Pancreas (tissue), 10 donors: ENCODE measurements at places on chromosomes 11 and 22.

DNA sequence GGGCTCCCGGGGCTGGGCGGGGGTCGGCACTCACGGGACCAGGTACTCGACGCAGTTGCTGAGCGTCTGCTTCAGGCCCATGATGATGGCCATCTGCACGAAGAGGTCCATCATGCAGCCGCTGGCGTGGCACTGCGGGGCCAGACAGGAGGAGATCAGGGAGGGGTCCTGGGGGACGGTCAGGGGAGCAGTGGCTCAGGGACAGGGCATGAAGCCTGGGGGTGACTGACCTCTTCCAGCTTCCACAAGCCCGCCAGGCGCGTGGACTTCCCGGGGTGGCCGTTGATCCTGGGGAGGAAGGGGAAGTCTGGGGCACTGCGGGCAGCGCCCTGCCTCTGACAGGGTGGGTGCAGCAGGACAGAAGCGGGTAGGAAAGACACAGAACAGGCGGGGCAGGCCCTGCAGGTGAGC, 6.1 kb upstream of the SIGIRR start:
- DNase-seq: peak; percentile 67
- no peak overlapping the region for H3K27ac ChIP-seq
- no peaks in the 10 kb centered on the region for H3K27me3 ChIP-seq
- no peaks in the 10 kb centered on the region for H3K4me1 ChIP-seq

GRCh38 chr11:128776424-128777284, 82.8 kb downstream of the FLI1 start:
- DNase-seq: peak; percentile 36
- no peak overlapping the region for H3K27ac ChIP-seq
- H3K4me1 ChIP-seq: peaks cover 7% of the 10 kb centered on the region
- no peaks in the 10 kb centered on the region for H3K27me3 ChIP-seq
- H3K4me3 ChIP-seq: no peak overlapping the region

DNA sequence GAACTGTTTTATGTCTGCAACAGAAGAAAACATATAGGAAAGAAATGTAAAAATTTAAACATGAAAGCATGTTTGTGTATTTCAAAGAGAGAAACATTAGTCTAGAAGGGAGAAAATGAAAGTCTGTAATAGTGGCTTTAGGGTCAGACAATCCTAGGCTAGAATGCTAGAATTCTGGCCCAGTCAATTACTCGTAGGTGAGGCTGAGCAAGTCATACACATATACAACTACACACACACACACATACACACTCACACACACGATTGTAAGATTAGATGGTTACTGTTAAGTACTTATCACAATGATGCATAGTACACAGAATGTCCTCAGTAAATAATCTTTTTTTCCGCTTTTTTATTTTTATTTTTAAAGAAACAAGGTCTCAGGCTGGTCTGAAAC, 37.7 kb upstream of the PCF11 start:
- no peak overlapping the region for H3K27ac ChIP-seq
- H3K27me3 ChIP-seq: no peaks in the 10 kb centered on the region
- H3K36me3 ChIP-seq: no peaks in the 10 kb centered on the region
- no peak for DNase-seq
- no peaks in the 10 kb centered on the region for H3K4me1 ChIP-seq

- H3K4me1 ChIP-seq: peaks cover 28% of the 10 kb centered on the region
- no peak overlapping the region for H3K4me3 ChIP-seq
- no peaks in the 10 kb centered on the region for H3K36me3 ChIP-seq
- H3K27me3 ChIP-seq: no peaks in the 10 kb centered on the region
- no peak overlapping the region for H3K27ac ChIP-seq
Observed at GRCh38 chr11:93491973-93492372, 51.2 kb downstream of the SMCO4 start.

DNA sequence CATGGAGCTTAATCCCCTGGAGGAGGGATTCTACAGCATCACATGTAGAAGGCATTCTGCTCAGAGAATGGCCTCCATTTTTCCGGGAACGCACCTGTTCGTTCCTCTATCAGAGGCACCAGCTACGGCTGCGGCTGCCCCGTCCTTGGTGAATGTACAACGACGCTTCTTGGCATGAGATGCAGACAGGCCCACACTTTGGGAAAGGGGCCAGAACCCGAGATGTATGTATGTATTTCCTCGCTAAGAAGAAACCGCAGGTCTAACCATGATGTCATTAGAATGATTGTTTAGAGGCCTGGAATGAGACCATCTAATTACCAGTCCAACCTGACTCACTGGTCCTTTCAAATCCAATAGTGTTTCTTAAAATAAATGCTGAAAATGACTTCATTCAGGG, 1293.4 kb downstream of the TBC1D22A start:
- no peak overlapping the region for H3K27ac ChIP-seq
- no peak overlapping the region for H3K4me3 ChIP-seq
- no peak for DNase-seq
- H3K4me1 ChIP-seq: no peaks in the 10 kb centered on the region
- H3K36me3 ChIP-seq: no peaks in the 10 kb centered on the region

DNA sequence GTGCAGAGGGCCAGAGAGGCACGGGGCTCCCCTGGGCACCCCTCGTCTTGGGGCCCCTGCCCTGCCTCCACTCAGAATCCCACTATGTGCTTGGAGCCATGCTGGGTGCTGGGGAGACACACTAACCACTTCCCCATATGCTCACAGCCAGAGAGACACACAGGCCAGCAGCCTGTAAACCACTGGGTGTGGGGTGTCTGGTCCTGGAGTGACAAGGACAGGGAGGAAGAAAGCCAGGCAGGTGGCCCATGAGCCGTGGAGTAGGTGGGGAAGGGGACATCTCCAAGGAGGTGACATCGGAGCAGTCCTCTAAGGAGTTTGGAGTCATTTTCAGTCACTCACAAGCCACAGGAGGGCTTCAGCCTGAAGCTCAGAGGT, 58.9 kb downstream of the CDKN1C start:
- DNase-seq: peak; percentile 14
- H3K27me3 ChIP-seq: no peaks in the 10 kb centered on the region
- no peaks in the 10 kb centered on the region for H3K36me3 ChIP-seq
- no peaks in the 10 kb centered on the region for H3K4me1 ChIP-seq

- no peaks in the 10 kb centered on the region for H3K4me1 ChIP-seq
- H3K4me3 ChIP-seq: no peak overlapping the region
- H3K27ac ChIP-seq: no peak overlapping the region
- DNase-seq: no peak
- H3K36me3 ChIP-seq: no peaks in the 10 kb centered on the region
Observed at GRCh38 chr11:77198440-77198849, 70.4 kb downstream of the MYO7A start.

GRCh38 chr22:44550711-44551491, 52.9 kb upstream of the RTL6 start:
- no peak overlapping the region for H3K27ac ChIP-seq
- DNase-seq: no peak
- no peaks in the 10 kb centered on the region for H3K27me3 ChIP-seq
- H3K4me3 ChIP-seq: no peak overlapping the region
- H3K4me1 ChIP-seq: no peaks in the 10 kb centered on the region

GRCh38 chr11:1702506-1702905, 5.5 kb downstream of the KRTAP5-6 start:
- H3K27me3 ChIP-seq: no peaks in the 10 kb centered on the region
- no peaks in the 10 kb centered on the region for H3K36me3 ChIP-seq
- no peaks in the 10 kb centered on the region for H3K4me1 ChIP-seq
- no peak overlapping the region for H3K27ac ChIP-seq
- H3K4me3 ChIP-seq: no peak overlapping the region

DNA sequence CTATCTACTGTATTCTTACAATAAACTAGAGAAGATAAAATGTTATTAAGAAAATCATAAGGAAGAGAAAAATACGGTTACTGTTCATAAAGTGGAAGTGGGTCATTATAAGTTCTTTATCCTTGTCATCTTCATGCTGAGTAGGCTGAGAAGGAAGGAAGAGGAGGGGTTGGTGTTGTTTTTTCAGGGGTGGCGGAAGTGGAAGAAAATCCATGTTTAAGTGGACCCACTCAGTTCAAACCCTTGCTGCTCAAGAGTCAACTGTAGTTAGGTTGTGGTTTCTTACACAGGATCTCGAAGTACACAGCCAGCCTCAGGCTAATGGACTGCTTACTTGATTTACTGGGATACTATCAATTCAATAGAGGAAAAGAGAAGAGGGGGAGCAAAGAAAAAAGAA, 63.1 kb downstream of the PIWIL4 start:
- H3K27ac ChIP-seq: no peak overlapping the region
- no peak for DNase-seq
- H3K36me3 ChIP-seq: no peaks in the 10 kb centered on the region
- no peaks in the 10 kb centered on the region for H3K27me3 ChIP-seq
- no peaks in the 10 kb centered on the region for H3K4me1 ChIP-seq

DNA sequence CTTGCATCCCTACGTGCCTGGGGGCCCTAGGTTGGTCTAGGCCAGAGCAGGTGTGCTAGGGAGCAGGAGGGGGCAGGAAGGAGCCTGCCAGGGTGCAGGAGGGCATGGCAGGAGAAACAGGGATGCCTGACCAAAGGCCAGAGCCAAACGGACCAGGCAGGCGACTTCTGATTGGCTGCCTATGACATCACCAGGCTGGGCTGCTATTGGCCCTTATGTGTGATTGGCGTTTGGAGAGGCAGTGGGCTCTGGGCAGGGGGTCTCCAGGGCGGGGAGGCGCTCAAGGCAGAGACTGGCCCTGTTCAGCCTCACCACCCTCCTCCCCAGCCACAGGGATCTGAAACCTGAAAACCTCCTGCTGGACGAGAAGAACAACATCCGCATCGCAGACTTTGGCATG, 44.4 kb downstream of the MOB2 start:
- peaks cover 4% of the 10 kb centered on the region for H3K4me1 ChIP-seq
- no peak for DNase-seq
- no peak overlapping the region for H3K4me3 ChIP-seq
- H3K27ac ChIP-seq: no peak overlapping the region
- H3K27me3 ChIP-seq: no peaks in the 10 kb centered on the region

- no peaks in the 10 kb centered on the region for H3K4me1 ChIP-seq
- no peak overlapping the region for H3K27ac ChIP-seq
- H3K4me3 ChIP-seq: no peak overlapping the region
- no peaks in the 10 kb centered on the region for H3K36me3 ChIP-seq
- no peak for DNase-seq
Observed at GRCh38 chr11:14179116-14179820, 179.7 kb downstream of the RRAS2 start.

- H3K36me3 ChIP-seq: no peaks in the 10 kb centered on the region
- no peaks in the 10 kb centered on the region for H3K27me3 ChIP-seq
- no peaks in the 10 kb centered on the region for H3K4me1 ChIP-seq
- H3K4me3 ChIP-seq: no peak overlapping the region
- no peak for DNase-seq
- H3K27ac ChIP-seq: no peak overlapping the region
Observed at GRCh38 chr11:15095736-15096228, 18.9 kb upstream of the INSC start.

DNA sequence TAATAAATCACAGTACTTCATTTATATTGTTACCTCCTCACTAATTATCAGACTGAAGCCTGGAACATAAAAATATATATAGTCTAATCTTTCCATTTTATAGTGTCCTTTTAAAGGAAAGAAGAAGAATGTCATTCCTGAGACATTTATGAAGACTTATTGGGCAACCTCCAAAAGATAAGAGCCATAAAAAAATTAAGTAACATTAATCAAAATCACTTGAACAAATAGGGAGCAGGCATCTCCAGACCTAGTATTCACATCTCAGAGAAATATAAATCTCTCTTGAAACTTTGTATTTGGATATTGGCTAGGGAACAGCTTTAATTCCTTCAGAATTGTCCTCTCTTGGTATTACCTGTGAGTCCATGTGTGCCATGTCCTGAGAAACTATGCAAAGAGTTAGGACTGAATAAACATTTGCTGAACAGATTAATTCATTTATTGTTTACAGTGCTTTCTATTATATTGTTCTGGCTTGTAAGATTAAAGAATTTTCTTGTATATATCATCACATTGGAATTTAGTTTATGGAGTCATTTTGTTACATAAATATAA, 530.5 kb upstream of the LRRC4C start:
- H3K27ac ChIP-seq: no peak overlapping the region
- H3K36me3 ChIP-seq: no peaks in the 10 kb centered on the region
- H3K4me3 ChIP-seq: no peak overlapping the region
- H3K27me3 ChIP-seq: no peaks in the 10 kb centered on the region
- no peak for DNase-seq

GRCh38 chr11:119305556-119306372, 11.2 kb downstream of the MCAM start:
- no peaks in the 10 kb centered on the region for H3K4me1 ChIP-seq
- no peaks in the 10 kb centered on the region for H3K27me3 ChIP-seq
- H3K27ac ChIP-seq: no peak overlapping the region
- H3K36me3 ChIP-seq: no peaks in the 10 kb centered on the region
- no peak overlapping the region for H3K4me3 ChIP-seq
- DNase-seq: no peak

- H3K4me1 ChIP-seq: no peaks in the 10 kb centered on the region
- H3K27me3 ChIP-seq: no peaks in the 10 kb centered on the region
Observed at GRCh38 chr11:100757646-100758045, 70.6 kb downstream of the ARHGAP42 start.

- DNase-seq: no peak
- H3K27ac ChIP-seq: no peak overlapping the region
Observed at GRCh38 chr11:96704847-96705246, 315.0 kb downstream of the JRKL start.

GRCh38 chr11:123301696-123302400, 106.8 kb upstream of the CLMP start:
- peak overlapping the region; percentile 42 for H3K4me3 ChIP-seq
- H3K27me3 ChIP-seq: no peaks in the 10 kb centered on the region
- H3K4me1 ChIP-seq: no peaks in the 10 kb centered on the region
- H3K27ac ChIP-seq: no peak overlapping the region
- H3K36me3 ChIP-seq: no peaks in the 10 kb centered on the region
- peak; percentile 14 for DNase-seq

DNA sequence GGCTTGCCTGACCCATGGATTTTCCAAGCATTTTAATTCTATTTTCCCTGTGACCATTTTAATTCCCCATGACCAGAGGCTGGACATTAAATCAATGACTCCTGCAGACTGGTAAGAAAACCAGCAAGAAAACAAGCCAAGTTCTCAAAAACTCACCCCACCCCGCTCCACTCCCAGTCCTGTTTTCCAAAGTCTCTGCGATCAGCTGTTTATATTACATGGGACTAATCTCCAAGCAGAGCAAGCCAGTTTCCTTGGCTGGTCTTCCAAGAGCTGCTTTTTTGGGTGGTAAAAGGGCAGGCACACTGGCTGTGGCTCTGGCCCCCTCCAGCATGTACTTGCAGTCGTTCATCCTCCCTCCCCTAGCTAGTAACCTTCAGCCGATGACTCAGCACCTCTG, 97.9 kb downstream of the RRAS2 start:
- H3K27me3 ChIP-seq: no peaks in the 10 kb centered on the region
- no peaks in the 10 kb centered on the region for H3K36me3 ChIP-seq
- no peak overlapping the region for H3K27ac ChIP-seq
- no peaks in the 10 kb centered on the region for H3K4me1 ChIP-seq
- no peak for DNase-seq

DNA sequence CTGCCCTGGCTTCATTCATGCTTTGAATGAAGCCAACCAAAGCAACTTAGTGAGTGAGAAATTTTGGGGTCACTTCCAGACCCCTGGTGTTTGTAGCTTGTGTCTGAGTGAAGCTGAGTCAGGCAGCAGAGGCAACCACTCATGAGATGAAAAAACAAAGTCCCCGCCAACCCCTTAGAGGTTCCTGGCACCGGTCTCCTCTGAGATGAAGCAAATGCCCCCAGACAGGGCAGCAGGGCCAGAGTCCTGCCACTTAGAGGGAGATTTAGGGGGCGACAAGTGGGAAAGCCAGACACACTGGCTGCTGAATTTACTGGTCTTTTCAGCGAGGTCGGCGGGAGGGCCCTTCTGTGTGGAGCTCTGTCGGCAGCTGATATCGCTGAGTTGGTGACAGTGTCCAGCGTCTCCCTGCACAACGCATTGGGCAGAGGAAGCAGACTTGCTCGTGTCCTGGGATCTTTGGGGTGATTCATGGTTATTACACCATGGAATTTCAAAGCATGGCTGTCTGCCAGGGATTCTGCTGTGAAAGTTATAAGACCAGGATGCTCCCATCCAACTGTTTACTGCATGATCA, 482.6 kb downstream of the MIAT start:
- H3K36me3 ChIP-seq: no peaks in the 10 kb centered on the region
- H3K27ac ChIP-seq: no peak overlapping the region
